ENCODE measurements at places on chromosomes 1 and 21.

GRCh38 chr1:241125286-241125685 lies 231.7 kb downstream of the RGS7 start:
- DNase-seq, result no peak
- H3K27me3 ChIP-seq, result peaks cover 8% of the 10 kb centered on the region
- H3K4me3 ChIP-seq, result no peak overlapping the region
- H3K36me3 ChIP-seq, result no peaks in the 10 kb centered on the region
- H3K4me1 ChIP-seq, result no peaks in the 10 kb centered on the region

DNA sequence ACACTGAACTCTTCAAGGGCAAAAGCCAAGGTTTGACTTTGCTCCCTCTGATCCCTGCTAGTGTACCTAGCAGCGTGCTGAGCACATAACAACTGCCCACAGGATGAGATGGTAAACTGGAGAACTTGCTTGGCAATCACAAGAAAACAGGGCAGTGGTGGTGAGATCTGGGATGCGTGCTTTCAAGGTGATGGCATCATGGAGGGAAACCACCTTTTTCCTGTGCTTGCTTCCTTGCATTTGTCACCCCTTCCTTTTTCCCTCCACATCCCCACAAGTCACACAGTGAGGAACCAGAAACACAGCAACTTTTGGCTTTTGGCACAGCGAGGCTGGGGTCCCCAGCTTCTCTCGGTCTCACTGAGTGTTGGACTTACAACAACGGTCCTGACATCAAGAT lies 31.4 kb upstream of the BECN2 start:
- no peak for DNase-seq
- no peaks in the 10 kb centered on the region for H3K27me3 ChIP-seq
- H3K4me1 ChIP-seq, result no peaks in the 10 kb centered on the region
- H3K27ac ChIP-seq, result no peak overlapping the region
- no peaks in the 10 kb centered on the region for H3K36me3 ChIP-seq
- H3K4me3 ChIP-seq, result no peak overlapping the region

GRCh38 chr1:202622388-202622787 lies 87.9 kb downstream of the SYT2 start:
- H3K27me3 ChIP-seq, result peaks cover 29% of the 10 kb centered on the region
- H3K27ac ChIP-seq, result no peak overlapping the region
- no peak overlapping the region for H3K4me3 ChIP-seq
- no peak for DNase-seq
- no peaks in the 10 kb centered on the region for H3K36me3 ChIP-seq
- peaks cover 8% of the 10 kb centered on the region for H3K4me1 ChIP-seq

- no peaks in the 10 kb centered on the region for H3K27me3 ChIP-seq
- no peak for DNase-seq
- H3K27ac ChIP-seq, result peak overlapping the region; percentile 69
- no peaks in the 10 kb centered on the region for H3K4me1 ChIP-seq
Measured at GRCh38 chr1:246680696-246681130, 43.5 kb upstream of the SCCPDH start.

- peaks cover 6% of the 10 kb centered on the region for H3K36me3 ChIP-seq
- H3K4me1 ChIP-seq, result peaks cover 5% of the 10 kb centered on the region
- H3K27ac ChIP-seq, result no peak overlapping the region
- no peak overlapping the region for H3K4me3 ChIP-seq
Measured at GRCh38 chr1:201576914-201577313, 38.0 kb downstream of the NAV1 start.

DNA sequence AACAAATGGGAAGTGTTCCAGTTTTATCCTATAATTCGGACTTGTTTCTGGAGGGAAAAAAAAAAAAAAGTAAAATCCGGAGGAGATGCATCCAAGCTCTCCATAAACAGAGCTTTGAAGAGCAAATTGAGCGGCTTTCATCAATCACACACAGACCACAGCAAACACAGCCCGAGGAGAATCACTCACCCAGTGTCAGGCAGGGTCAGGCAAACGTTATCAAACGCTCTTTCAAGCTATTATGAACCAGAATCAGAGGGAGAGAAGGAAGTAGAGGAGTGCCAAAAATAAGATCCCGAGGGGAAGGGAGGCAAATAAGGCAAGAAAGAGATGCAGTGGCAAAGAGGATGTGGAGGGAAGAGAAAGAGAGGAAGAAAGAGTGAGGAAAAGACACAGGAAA lies 188.3 kb upstream of the CAMK1G start:
- no peak for DNase-seq
- peaks cover 13% of the 10 kb centered on the region for H3K27me3 ChIP-seq
- no peaks in the 10 kb centered on the region for H3K36me3 ChIP-seq
- H3K4me3 ChIP-seq, result no peak overlapping the region
- no peak overlapping the region for H3K27ac ChIP-seq
- no peaks in the 10 kb centered on the region for H3K4me1 ChIP-seq

DNA sequence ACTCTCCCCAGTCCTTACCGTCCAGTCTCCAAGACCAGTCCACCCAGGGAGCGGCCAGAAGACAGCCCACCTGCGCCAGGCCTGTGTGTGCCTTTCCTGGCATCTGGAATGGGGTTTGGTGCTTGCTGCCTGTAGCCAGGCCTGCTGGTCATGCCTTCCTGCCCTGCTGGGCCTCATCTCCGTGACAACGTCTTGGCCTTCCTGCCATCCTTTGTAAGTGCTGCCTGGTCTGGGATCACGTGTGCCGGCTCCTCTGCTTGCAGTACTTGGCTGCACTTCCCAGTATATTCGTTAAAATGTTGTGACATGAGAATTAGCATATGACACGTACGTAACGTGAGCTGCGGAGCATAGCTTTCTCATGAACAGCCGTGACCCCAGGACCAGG lies 145.3 kb upstream of the COL6A1 start:
- no peak for DNase-seq
- no peak overlapping the region for H3K27ac ChIP-seq
- H3K4me3 ChIP-seq, result no peak overlapping the region
- H3K4me1 ChIP-seq, result no peaks in the 10 kb centered on the region
- peaks cover 4% of the 10 kb centered on the region for H3K36me3 ChIP-seq
- H3K27me3 ChIP-seq, result peaks cover 3% of the 10 kb centered on the region

GRCh38 chr1:87684713-87685205 lies 356.1 kb downstream of the LMO4 start:
- H3K4me3 ChIP-seq, result peak overlapping the region; percentile 53
- H3K4me1 ChIP-seq, result no peaks in the 10 kb centered on the region
- H3K36me3 ChIP-seq, result no peaks in the 10 kb centered on the region
- H3K27me3 ChIP-seq, result peaks cover 1% of the 10 kb centered on the region
- DNase-seq, result no peak

GRCh38 chr1:178614286-178614685 lies 101.4 kb downstream of the TEX35 start:
- H3K4me3 ChIP-seq, result no peak overlapping the region
- H3K27me3 ChIP-seq, result peaks cover 1% of the 10 kb centered on the region
- no peak for DNase-seq
- no peak overlapping the region for H3K27ac ChIP-seq
- H3K4me1 ChIP-seq, result no peaks in the 10 kb centered on the region

DNA sequence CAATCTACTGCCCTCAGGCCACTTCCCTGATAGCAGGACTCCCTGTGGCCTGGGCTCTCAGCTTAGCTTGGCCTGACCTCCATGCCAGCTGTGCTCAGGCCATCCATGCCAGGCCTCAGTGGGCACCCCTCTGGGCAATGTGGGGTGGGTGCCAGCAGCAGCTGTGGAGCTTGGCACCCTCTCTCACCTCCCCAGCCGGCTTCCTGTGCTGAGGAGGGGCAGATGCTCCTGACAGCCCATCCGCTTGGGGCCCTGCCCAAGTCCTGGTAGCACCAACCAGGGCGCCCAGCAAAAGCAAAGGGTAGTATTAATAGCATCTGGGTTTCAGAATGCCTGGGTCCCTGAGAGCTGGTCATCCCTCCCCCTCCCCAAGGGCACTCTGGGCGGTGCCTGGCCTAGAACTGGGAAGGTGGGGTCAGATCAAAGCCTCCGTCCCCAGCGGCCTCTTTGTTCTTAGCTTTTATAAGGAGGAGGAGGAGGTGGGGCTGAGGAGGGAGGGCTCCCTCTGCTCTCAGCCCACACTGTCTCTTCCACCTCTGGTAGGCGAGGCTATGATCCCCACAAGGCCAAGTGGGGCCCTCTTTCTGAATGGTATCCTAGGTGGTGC lies 6.1 kb downstream of the EFNA4 start:
- DNase-seq, result no peak
- peaks cover 57% of the 10 kb centered on the region for H3K4me1 ChIP-seq
- H3K27ac ChIP-seq, result no peak overlapping the region

DNA sequence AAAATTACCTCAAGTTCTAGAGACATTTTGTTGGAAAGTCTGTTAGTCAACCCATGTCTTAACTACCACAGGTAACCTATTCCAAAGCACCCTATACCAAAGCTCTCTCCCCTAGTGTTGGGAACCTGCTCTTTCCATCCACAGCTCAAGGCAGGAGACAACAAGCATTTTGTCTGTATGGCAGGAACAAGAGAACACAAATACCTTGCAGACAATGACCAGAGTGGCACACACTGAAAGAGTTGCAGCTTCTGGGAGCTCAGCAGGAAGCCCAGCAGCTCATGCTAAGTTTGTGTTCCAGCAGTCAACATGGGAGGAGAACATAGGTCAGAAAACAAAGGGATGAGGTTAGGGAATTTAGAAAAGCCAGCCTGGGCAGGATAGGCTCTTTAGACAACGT lies 300.8 kb downstream of the HHIPL2 start:
- H3K27me3 ChIP-seq, result no peaks in the 10 kb centered on the region
- no peaks in the 10 kb centered on the region for H3K36me3 ChIP-seq
- no peak overlapping the region for H3K4me3 ChIP-seq
- no peak overlapping the region for H3K27ac ChIP-seq
- peaks cover 2% of the 10 kb centered on the region for H3K4me1 ChIP-seq
- no peak for DNase-seq

- H3K36me3 ChIP-seq, result peaks cover 1% of the 10 kb centered on the region
- H3K27me3 ChIP-seq, result no peaks in the 10 kb centered on the region
Measured at GRCh38 chr1:229268505-229268904, 2.4 kb upstream of the RAB4A start.

DNA sequence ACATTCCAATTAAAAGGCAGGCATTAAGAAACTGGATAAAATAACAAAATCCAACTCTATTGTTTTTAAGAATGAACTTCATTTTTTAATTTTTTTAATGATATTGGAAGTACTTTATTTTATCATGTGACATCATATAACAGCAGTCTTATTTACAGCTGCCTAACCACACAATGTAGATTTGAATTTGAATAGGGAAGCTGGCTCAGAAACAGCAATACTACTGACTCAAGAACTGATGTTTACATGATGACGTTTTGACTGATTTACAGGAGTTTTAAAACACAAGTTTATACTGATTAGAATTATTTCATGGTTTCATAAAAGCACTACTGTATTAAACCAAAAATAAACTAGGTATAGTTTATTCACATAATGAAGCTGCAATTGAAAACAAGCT lies 348.7 kb upstream of the NR5A2 start:
- H3K27ac ChIP-seq, result no peak overlapping the region
- no peak for DNase-seq
- no peaks in the 10 kb centered on the region for H3K36me3 ChIP-seq
- H3K4me3 ChIP-seq, result no peak overlapping the region

DNA sequence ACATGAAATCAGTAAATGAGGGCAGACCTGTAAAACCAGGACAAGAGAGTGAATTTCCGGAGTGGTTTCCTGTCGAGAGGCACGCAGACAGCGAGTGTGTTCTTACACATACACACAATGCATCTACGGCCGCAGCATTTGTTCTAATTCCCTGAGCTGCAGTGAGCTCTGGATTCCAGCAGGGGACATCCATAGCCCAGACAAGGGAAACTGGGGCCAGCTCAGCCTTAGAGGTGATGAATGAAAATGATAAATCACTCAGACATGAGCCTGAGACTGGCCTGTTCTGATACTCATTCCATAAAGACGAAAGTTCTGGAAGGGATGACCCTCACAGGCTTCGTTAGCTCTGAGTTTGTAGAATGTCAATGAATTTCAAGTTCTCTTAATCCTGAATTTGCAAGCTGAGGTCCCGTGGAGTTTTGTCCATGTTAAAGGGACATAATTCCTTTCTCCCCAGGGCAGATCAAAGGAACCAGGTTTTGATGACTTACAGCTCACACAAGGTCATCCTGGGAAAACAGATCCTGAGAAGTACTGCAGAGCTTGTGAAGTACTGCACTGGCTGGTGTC lies 207.9 kb upstream of the C1orf87 start:
- H3K4me1 ChIP-seq, result peaks cover 18% of the 10 kb centered on the region
- DNase-seq, result no peak
- no peaks in the 10 kb centered on the region for H3K36me3 ChIP-seq
- H3K27me3 ChIP-seq, result no peaks in the 10 kb centered on the region
- no peak overlapping the region for H3K4me3 ChIP-seq

- peak overlapping the region; percentile 46 for H3K4me3 ChIP-seq
- H3K36me3 ChIP-seq, result no peaks in the 10 kb centered on the region
- peaks cover 53% of the 10 kb centered on the region for H3K27me3 ChIP-seq
- DNase-seq, result no peak
Measured at GRCh38 chr1:247639381-247639981, 34.1 kb downstream of the OR2G3 start.

- H3K27me3 ChIP-seq, result no peaks in the 10 kb centered on the region
- no peak for DNase-seq
- H3K4me1 ChIP-seq, result peaks cover 6% of the 10 kb centered on the region
Measured at GRCh38 chr1:167538657-167539056, 14.9 kb downstream of the CREG1 start.

- H3K4me1 ChIP-seq, result peaks cover 3% of the 10 kb centered on the region
- peaks cover 37% of the 10 kb centered on the region for H3K27me3 ChIP-seq
- no peak overlapping the region for H3K4me3 ChIP-seq
- H3K27ac ChIP-seq, result no peak overlapping the region
Measured at GRCh38 chr1:36664571-36665287, 182.0 kb upstream of the CSF3R start.

DNA sequence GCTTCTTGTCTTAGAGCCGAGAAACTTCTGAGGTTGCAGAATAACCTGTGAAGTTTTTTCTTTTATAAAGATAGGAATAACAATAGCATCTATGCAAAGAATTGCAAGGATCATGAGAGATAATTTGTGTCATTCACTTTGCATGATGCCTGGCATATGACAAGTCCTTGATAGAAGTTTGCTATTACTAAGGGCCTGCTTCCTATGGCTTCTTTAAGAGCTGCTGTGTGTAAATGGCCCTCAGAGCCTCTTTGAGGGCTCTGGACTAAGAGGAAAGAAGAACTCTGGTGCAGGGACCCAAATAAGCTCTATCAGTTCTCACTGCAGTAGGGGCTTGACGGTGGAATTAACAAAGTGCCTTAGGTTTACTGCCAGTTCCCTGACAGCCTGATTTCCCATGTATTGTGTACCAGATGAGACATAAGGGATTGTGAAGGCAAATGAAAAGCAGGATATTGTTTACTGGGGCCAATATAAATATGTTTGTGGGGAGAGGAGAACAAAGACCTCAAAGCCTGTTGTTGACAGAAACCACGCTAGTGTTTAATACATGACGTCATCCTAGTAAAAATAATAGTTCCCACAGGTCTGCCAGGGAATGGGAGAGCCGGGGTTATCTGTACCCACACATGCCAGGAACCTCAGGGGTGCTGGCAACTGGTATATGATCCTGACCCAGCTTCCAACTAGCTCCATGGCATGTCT lies 131.2 kb upstream of the UBE2U start:
- no peak overlapping the region for H3K4me3 ChIP-seq
- H3K36me3 ChIP-seq, result no peaks in the 10 kb centered on the region
- H3K27me3 ChIP-seq, result peaks cover 2% of the 10 kb centered on the region
- no peak overlapping the region for H3K27ac ChIP-seq
- H3K4me1 ChIP-seq, result no peaks in the 10 kb centered on the region

- H3K4me1 ChIP-seq, result no peaks in the 10 kb centered on the region
- H3K4me3 ChIP-seq, result no peak overlapping the region
- H3K27ac ChIP-seq, result no peak overlapping the region
- no peak for DNase-seq
- peaks cover 23% of the 10 kb centered on the region for H3K36me3 ChIP-seq
- peaks cover 27% of the 10 kb centered on the region for H3K27me3 ChIP-seq
Measured at GRCh38 chr1:158371188-158371953, 17.7 kb downstream of the CD1E start.

GRCh38 chr1:237181743-237182317 lies 139.8 kb downstream of the RYR2 start:
- H3K27ac ChIP-seq, result no peak overlapping the region
- peaks cover 10% of the 10 kb centered on the region for H3K27me3 ChIP-seq

All from naive thymus-derived CD8-positive, alpha-beta T cell (primary cell).